ENCODE measurements at places on chromosomes 12 and 14. TPM values are rescaled to one million over a fixed set of nuclear protein-coding genes. Genes with fewer than 3 reads are reported as not detected.

Gene SIX6
- total RNA-seq: not detected

DNA sequence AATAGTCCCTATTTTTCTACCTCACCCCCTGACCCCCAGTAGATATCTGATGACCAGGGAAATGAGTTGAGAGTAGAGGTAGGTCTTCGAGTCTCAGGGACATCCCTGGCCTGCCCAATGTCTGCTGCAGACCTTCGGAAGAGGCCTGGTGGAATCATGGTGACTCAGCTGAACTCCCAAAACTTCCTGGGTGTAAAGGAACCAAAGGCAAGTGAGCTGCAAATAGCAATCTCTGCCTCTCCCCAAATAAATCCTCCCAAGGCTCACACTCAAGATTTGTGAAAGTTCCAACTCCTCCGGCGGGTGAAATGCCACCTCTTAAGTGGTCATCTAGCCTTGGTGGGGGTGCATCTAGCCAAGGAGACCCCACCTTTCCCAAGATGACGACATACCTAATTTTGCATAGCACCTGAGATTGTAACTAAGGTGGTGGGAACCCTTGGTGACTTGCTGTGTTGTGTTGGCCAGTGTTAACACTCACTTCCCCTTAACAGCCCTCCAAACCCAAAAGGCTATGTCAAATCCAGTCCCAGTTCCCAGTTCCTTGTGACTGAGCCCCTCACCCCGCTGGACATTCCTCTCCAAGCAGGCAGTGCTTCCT, 6.3 kb downstream of the ZFP36L1 start:
- H3K27me3 ChIP-seq: no peaks in the 10 kb centered on the region
- H3K4me3 ChIP-seq: peak overlapping the region; percentile 66
- H3K27ac ChIP-seq: peak overlapping the region; percentile 76
- H3K36me3 ChIP-seq: peaks cover 10% of the 10 kb centered on the region
- peaks cover 65% of the 10 kb centered on the region for H3K4me1 ChIP-seq

Gene PLA2G1B
- total RNA-seq: not detected

- no peak overlapping the region for H3K27ac ChIP-seq
Observed at GRCh38 chr14:76576047-76576741, 185.1 kb upstream of the VASH1 start.

Gene ARG2
- total RNA-seq: 8.0 TPM

- DNase-seq: no peak
- H3K27ac ChIP-seq: no peak overlapping the region
- H3K27me3 ChIP-seq: no peaks in the 10 kb centered on the region
- H3K36me3 ChIP-seq: peaks cover 26% of the 10 kb centered on the region
Observed at GRCh38 chr14:22573804-22574203, 15.2 kb downstream of the DAD1 start.

DNA sequence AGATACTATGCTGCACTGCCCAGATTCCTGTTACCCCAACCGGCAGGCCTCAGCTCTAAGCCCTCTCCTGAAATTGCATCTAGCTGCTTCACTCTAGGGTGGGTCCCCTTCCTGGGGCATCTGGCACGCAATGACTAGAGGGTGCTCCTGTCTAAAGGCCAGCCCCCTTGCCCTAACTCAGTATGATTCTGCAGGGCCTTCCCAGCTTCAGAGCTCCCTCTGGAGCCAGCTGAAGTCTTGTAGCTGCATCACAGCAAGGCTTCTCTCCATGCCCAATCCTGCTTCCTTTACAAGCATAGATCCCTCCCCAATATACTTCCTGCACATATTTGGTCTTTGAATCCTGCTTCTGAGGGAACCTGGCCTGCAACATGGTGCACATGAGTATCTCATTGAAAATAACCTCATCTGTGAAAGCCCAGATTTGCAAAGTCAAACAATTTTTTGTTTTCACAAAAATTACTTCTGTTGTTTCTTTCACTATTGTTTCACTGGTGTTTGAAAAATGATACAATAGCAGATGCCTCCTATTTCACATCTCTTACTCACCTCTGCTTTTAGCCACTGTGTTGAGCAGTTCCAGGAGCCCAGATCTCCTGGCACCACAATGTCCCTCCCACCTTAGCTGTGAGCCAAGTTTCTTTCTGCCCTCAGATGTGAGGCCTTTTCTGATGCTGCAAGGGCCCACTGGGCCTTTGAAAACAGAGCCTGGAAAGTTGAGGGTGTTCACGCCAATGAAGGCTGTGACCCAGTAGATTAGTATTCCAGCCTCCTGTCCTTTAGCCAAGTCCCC, 169.5 kb upstream of the EGLN3 start:
- H3K36me3 ChIP-seq: no peaks in the 10 kb centered on the region
- H3K27ac ChIP-seq: no peak overlapping the region
- no peaks in the 10 kb centered on the region for H3K4me1 ChIP-seq
- no peak for DNase-seq
- H3K27me3 ChIP-seq: peaks cover 11% of the 10 kb centered on the region
- no peak overlapping the region for H3K4me3 ChIP-seq

Gene IL26
- 10.0 TPM for total RNA-seq

- no peak overlapping the region for H3K4me3 ChIP-seq
- no peaks in the 10 kb centered on the region for H3K36me3 ChIP-seq
Observed at GRCh38 chr14:51735851-51736250, 84.1 kb downstream of the FRMD6 start.

Gene LRP1-AS
- total RNA-seq: not detected

DNA sequence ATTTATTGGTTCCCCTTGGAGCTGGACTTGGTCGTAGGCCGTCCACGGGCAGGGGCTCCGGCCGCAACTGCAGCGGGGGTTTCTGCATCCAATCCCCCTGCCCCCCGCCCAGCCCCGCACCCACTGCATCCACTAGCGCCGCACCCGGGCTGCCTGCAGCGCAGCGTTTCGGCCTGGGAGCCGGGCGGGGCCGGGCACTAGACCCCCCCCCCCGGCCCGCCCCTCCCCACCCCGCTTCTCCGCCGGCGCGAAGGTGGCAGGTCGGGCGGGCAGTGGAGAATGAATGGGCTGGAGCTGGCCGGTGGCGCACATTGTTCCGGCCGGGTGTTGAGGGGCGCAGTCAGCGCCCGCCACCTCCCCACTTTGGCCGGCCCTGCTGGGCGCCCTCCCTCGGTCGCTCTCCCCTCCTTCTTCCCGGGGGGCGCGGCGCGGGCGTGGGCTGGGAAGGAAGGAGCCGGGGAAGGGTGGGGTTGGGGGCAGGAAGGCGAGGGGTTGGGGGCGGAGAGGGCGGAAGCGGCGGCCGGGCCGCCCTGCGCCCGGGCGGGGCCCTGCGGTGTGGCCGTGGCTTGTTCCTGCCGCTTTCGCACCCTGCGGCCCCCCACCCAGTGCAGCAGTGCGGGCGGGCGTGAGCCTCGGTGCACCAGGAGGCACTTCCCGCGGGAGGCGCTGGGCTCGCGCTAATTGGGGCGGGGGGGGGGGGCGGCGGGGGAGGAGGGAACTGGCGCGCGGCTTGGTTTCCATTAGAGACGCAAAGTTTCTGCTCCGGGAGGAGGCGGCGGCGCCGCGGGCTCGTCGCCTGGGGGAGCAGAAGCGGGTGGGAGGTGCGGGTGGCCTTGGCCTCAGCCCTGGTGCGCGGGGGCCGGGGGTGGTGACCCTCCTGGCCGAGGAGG, 841 bp downstream of the CALM1 start:
- H3K27ac ChIP-seq: peak overlapping the region; percentile 96
- peaks cover 27% of the 10 kb centered on the region for H3K36me3 ChIP-seq
- H3K4me1 ChIP-seq: peaks cover 40% of the 10 kb centered on the region
- peak overlapping the region; percentile 92 for H3K4me3 ChIP-seq
- DNase-seq: peak; percentile 84

Gene B4GALNT3
- 14.1 TPM for total RNA-seq

DNA sequence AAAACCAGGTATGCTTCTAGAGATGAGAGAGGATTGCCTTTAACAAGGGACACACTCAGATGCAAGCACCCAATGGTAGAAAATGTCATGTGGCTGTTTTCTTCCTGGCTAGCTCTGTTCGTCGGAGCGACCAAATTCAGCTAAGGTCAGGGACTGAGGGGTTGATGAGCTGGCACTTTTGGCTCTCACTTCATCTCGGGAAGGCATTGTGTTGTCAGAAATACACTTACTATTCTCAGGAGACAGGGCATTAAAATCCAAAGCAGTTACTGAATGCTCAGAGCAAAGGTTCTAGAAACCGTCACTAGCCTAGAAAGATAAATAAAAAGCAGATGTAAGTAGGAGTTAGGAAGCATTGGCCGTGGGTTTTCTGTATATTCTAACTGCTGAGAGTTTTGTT, 275.7 kb upstream of the SSTR1 start:
- H3K36me3 ChIP-seq: no peaks in the 10 kb centered on the region
- H3K4me1 ChIP-seq: no peaks in the 10 kb centered on the region
- H3K4me3 ChIP-seq: no peak overlapping the region
- peaks cover 12% of the 10 kb centered on the region for H3K27me3 ChIP-seq
- no peak for DNase-seq

Gene KRT75
- not detected for total RNA-seq

DNA sequence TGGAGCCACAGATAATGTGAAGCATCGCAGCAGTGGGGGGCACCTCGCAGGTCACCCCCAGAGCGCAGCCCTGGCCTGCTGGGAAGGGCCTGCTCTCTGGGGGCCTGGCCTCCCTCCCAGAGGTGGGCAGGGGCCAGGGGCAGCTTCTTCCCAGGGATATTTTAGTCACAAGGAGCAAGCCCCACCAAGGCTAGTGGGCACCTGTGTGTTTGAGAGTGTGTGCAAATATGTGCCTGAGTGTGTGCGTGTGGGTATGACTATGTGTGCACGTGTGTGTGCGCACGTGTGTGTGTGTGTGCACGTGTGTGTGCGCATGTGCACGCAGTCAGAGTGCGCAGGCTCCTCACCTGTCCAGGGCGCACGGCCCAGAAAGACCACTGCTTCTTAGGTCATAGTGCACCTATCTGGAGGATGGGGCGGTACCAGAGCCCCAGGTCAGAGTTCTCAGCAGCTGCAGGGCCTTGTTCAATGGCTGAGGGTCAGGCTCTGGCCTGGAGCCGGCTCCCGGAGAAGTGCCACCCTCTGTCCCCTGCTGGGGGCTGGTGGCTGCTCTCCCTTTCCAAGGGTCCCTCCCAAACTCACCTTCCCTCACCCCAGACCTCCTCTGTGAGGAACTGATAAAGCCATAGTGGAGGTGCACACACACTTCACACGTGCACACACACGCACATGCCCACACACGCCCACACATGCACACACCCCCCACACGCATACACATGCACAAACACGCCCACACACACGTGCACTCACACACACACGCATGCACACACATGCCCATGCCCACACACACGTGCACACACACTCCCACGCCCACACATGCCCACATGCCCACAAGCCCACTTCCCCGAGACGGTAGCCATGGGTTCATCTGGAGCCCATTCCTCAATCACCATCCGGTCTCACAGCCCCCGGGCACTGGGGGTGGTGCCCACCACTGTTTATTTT, 128.5 kb downstream of the KIF26A start:
- no peaks in the 10 kb centered on the region for H3K36me3 ChIP-seq
- no peaks in the 10 kb centered on the region for H3K4me1 ChIP-seq
- H3K27ac ChIP-seq: no peak overlapping the region
- H3K27me3 ChIP-seq: peaks cover 2% of the 10 kb centered on the region

DNA sequence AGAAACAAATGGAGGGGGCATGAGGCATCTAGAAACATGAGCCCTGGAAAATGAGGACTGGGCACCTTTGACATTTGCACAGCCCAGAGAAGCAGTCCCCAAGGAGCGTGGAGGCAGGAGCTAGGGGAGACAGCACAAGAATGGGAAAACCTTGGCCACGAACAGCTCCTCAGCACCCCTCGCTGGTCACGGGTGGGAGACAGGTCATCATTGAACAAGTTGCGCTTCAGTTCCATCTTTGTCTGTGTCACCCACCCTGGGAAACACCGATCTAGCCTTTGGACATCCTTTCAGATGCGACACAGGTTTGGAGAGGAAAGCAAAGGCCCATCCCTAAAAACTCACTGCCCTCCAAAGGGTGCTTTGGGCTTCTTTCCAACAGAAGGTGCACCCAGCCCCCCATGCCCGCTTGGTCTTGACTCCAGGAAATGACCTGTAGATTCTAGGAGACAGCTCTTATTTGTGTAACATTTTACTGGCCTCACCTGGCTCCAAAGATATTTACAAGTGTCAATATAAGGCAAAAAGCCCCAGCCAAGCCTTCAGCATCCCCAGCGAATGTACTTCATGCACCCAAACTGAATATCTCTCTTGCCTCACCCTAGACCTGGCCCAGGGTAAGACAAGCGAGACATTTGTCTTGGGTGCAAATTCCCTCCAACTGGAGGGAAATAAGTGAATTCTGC, 28.8 kb upstream of the CLMN start:
- H3K27me3 ChIP-seq: peaks cover 33% of the 10 kb centered on the region
- no peak overlapping the region for H3K4me3 ChIP-seq
- no peaks in the 10 kb centered on the region for H3K4me1 ChIP-seq

DNA sequence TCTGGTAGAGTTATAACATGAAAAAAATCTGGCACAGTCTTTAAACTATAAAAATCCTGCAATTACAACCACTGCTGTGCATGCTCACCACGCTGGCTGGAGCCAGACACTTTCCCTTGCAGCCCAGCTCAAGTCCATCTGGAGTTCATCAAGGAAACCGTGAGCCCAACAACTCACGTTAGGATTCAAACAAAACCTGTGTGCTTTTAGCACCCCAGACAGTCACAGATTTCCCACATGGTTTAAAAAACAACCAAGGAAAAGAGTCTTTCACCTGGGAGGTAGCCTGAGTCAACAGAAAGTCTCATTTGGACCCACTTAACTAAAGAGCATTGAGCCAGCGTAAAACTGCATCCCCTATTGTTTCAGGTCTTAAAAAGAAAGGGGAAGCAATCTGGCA, 4.7 kb downstream of the LRIG3 start:
- H3K4me1 ChIP-seq: no peaks in the 10 kb centered on the region
- peaks cover 9% of the 10 kb centered on the region for H3K27me3 ChIP-seq
- no peak overlapping the region for H3K27ac ChIP-seq
- H3K36me3 ChIP-seq: no peaks in the 10 kb centered on the region
- no peak for DNase-seq
- no peak overlapping the region for H3K4me3 ChIP-seq

Gene LRCOL1
- not detected for total RNA-seq

DNA sequence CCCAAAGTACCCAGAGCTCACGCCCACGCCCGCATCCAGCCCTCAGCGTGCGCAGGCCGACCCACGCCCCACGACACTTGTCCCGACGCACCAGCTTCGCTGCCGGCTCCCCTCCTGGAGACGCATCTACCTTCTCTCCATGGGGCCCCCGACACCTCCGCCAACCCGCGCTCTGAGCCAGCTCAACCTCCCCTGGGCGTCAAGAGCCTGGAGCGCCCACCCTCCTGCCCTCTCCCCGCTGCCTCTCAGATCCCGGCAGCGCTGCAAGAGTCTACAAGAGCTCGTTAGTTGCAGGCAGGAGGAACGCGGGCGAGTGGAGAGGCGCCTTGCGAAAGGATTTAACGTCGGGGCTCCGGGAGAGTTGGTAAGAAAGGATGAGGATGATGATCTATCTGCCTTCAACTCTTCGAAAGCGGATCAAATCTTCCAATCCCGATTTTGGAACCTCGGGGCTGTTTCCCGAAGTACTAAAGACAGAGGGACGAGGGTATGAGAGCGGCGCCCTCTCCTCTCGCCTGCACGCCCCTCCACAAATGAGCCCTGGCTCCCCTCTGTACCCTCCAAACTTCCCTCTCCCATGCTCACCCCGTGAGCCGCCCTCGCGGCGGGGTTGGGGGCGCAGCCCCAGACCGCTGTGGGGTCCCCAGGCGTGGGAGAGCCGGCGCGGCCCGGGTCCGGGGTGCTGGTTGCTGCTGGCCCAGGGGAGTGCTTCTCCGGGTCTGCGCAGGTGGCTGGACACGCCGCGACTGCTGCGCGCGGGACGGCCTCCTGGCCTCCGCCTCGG, 979 bp downstream of the LTBP2 start:
- H3K27me3 ChIP-seq: peaks cover 34% of the 10 kb centered on the region
- no peak for DNase-seq
- H3K36me3 ChIP-seq: no peaks in the 10 kb centered on the region
- peaks cover 37% of the 10 kb centered on the region for H3K4me1 ChIP-seq
- H3K27ac ChIP-seq: no peak overlapping the region

Gene RAB2B
- 25.9 TPM for total RNA-seq

Gene RABGGTA
- 47.5 TPM for total RNA-seq

Data from natural killer cell treated with Interleukin-12 subunit alpha and Interleukin-12 subunit beta and Interleukin-15 and Interleukin-18, amount 100 ng/mL, for 72 hours (primary cell).